ENCODE measurements at places on chromosomes 6 and 20.

DNA sequence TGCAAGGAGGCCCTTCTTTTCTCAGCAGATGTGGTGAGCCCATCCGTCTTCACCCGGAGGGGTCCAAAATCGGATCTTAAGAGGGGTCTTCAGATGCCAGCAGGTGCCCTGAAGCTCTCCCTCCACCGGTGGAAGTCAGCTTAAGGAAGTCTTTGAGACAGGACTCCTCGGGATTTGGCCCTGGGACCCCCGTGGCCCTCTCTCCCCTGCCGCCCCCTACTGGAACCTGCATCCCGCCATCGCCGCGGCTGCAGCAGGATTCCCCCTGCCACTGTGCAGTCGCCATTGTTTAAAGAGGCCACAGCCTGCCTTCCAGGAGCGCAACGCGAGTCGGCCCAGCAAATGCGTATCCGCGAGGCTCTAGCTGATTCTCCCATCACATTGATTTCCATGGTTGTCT is 292.5 kb upstream of the ZNF337 start:
- DNase-seq: no peak

GRCh38 chr6:55892749-55893357 is 17.5 kb upstream of the BMP5 start:
- no peak for DNase-seq

GRCh38 chr6:27584326-27584725 is 111.4 kb upstream of the ZNF184 start:
- no peak for DNase-seq

GRCh38 chr6:77337392-77337791 is 125.9 kb downstream of the HTR1B start:
- no peak for DNase-seq

DNA sequence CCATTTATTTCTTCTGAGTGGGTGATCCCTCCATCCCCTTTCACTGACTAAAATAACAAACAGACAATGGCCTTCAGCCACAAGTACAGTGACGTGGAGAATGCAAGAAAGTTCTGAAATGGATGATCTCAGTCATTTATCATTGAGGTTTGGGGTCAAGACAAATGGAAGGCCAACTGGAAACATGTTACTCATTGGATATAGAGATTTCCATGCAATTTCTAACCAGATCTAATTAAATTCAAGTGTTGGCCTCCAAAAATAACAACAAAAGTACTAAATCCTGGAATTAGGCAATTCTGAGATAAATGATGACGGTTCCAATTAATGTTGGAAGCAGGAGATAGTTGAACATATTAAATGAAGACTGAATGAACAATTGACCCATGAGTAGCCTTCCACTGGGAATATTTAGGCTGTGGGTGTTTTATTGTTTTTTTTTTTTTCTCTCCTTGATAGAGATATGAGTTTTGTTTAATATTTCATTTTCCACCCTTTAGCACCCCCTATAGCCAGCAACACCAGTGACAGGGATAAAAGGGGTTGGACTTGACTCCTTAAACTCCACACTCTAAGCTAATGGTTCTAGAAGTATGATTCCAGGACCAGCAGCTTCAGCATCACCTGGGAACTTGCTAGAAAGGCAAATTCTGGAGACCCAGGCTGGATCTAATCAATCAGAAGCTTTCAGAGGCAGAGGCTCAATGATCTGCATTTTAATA is 112.8 kb downstream of the BCAS1 start:
- DNase-seq: no peak

GRCh38 chr6:89828988-89829471 is 650 bp upstream of the CASP8AP2 start:
- no peak for DNase-seq

DNA sequence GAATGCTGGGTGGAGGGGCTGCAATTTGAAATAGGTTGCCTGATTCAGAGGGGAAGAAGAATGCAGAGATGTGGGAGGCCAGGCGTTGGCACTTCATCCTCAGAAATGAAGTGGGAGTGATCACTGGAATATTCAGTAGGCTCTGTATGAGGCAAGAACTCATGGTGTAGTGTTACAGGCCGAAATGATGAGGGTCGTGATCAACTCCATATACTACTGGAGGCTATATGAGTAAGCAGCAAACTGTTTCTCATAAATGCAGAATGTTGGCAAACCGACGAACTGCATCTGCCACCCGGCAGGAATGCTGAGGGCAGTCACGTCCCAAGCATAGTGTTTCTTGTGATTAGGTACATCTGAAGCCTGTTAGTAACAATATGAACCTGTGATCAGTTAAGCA is 12.7 kb downstream of the KCNS1 start:
- DNase-seq: no peak

- DNase-seq: no peak
These were observed 89.3 kb downstream of the TSHZ2 start for GRCh38 chr20:53061192-53062108.

GRCh38 chr6:127784468-127784867 is 116.4 kb downstream of the THEMIS start:
- DNase-seq: no peak

DNA sequence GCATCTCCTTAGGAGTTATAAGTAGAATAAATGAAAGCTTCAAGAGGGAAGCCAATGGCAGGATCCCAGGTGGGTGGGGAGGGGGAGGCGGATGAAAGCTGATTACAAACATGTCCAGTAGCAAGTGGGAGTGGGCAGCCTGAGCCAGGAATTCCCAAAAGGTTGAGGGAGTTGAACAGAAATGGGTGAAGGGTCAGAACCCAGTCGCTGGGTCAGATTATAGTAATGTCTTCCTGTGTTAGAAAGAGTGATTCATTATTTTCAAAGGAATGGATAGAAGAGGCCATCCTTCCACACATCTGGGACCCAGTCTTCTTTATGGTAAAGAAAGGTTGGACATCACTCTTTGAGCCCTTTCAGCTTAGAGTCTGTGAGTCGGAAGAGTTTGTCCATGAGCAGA is 41.0 kb upstream of the FAM50B start:
- DNase-seq: no peak

DNA sequence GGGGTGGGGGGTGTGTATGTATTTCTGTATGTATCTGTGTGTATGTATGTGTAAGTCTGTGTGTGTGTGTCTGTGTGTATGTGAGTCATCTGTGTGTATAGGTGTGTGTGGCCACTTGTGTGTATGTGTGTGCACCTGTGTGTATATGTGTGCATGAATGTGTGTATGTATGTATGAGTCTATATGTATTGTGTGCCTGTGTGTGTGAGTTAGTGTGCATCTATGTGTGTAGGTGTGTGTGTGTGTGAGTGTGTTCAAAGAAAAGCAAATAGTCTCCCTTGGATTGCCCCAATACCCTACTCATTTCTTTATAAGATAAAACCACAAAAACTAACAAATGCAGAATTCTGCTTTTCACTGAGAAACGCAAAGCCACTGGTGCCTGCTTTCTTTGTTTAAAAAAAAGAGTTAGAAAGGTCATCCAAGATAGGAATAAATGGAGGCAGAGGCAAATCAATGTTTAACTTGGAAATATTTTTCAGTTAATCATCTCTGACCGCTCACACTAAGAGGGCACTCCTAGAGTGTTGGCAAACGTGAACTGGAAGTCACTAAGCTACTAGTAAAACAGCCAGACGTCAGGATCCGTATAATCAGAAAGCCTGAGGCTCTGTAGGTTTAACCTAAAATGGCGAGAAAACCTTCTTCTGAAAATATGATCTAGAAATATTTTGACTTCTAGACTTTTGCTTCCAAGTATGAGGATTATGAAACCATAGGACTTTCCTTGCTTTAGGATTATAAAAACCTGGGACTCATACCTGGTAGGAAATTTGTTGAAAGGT is 37.4 kb upstream of the JAG1 start:
- no peak for DNase-seq

All from COLO829 (cell line).